ENCODE measurements at places on chromosomes 5 and 9. TPM values are rescaled to one million over a fixed set of nuclear protein-coding genes. Genes with fewer than 3 reads are reported as not detected.

DNA sequence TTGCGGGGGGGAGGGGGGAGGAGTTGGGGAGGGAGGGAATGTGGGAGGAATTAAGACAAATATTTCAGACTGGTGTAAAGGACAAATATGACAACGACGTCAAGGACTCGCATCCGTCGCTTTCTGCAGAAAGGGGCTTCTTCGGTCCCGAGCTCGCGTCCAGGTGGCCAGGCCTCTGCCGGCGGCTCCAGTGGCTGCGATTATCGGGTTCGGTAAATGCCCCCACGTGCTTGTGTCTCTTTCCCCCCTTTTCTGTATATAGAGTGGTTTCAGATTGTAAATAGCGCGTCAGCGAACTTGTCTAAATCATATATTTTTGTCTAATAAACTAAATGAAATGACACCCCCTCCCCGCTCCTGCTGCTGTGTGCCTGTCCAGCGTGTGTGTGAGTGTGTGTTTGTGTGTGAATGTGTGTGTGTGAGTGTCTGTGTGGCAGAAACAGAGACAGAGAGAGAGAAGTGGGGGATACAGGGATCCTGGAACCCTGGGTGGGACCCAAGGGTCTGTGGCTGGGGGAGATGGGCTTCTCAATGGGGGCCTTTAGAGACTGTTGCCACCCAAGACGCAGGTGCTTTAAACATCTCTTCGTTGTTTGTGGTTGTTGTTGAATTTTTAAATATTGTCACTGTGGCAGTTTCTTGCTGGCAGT lies 5.6 kb downstream of the IRX1 start:
- no peaks in the 10 kb centered on the region for H3K4me1 ChIP-seq
- no peaks in the 10 kb centered on the region for H3K36me3 ChIP-seq

GRCh38 chr5:29720954-29721353 lies 1472.5 kb upstream of the CDH6 start:
- no peaks in the 10 kb centered on the region for H3K4me1 ChIP-seq
- H3K4me3 ChIP-seq, result no peak overlapping the region
- no peaks in the 10 kb centered on the region for H3K36me3 ChIP-seq
- no peaks in the 10 kb centered on the region for H3K27me3 ChIP-seq

DNA sequence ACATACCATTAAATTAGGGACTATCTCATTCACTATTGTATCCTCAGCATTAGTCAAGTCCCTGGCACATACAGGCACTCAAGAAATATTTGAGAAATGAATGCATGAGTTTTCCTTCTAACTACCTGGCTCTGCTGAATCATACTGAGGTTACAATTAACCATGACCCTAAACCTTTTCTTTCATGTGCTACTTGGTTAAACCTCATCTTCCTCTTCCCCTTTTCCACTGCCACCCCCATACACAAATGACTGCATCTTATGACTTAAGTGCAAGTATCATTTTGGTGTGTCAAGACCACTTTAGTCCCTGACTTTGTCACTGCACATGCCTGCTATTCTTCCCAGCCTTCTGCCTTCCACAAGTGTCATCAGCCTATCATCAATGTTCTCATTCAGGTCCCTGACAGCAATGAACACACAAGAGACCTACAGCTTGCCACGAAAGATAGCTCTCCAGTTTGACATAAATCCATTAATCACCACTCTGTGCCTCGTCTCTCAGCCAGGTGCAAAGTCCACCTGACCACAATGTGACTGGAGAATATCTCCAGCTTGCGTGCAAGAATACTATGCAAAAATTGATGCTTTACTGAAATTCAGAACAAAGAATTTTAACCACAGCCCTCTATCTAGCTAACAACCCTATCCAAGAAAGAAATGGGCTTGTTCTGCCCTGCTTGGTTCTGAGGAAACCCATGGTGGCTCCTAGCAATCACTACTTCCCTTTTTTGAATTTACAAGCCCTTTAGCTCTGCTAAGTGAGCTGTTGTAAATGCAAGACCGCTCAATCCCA lies 74.5 kb downstream of the MAPKAP1 start:
- H3K27me3 ChIP-seq, result no peaks in the 10 kb centered on the region
- DNase-seq, result no peak
- no peak overlapping the region for H3K4me3 ChIP-seq
- H3K4me1 ChIP-seq, result peaks cover 7% of the 10 kb centered on the region

- no peaks in the 10 kb centered on the region for H3K36me3 ChIP-seq
- H3K4me3 ChIP-seq, result no peak overlapping the region
- no peaks in the 10 kb centered on the region for H3K4me1 ChIP-seq
- H3K27ac ChIP-seq, result no peak overlapping the region
Observed at GRCh38 chr9:126592461-126592860, 21.3 kb upstream of the LMX1B start.

DNA sequence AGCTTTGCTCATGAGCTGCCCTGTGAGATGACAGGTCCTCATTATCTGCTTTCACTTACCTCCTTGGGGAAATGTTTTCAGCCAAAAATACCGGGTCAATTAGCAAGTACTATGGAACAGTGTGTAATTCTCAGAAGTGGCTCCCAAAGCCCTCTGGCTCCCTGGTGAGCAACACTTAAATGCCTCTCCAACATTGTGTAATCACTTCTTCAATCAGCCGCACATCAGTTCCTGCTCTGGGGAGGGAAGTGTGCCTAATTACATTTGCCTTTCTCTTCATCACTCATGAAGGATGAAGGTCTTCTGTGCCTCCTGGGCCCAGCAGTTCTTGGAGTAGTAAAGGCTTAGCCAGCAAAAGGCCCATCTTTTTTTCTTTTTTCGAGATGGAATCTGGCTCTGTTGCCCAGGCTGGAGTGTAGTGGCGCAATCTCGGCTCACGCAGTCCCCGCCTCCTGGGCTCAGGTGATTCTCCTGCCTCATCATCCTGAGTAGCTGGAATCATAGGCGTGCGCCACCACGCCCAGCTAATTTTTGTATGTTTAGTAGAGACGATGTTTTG lies 23.1 kb downstream of the NIM1K start:
- no peaks in the 10 kb centered on the region for H3K36me3 ChIP-seq
- H3K4me3 ChIP-seq, result no peak overlapping the region
- H3K27ac ChIP-seq, result no peak overlapping the region

DNA sequence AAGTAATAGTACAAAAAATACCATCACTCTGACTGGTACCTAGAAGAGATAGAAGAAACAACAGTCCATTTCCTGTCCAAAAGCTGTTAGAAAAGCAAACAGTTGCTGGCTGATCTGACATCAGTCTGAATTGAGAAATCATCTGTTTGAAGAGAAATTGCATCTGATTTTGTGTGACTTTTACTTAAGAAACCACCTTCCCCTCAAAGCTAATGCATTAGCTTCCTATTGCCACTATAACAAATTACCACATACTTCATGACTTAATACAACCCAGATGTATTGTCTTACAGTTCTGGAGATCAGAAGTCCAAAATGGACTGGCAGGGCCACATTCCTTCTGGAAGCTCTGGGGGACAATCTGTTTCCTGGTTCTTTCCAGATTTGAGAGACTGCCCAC lies 385.9 kb upstream of the TLE4 start:
- no peak overlapping the region for H3K4me3 ChIP-seq
- no peak for DNase-seq
- no peaks in the 10 kb centered on the region for H3K36me3 ChIP-seq
- no peaks in the 10 kb centered on the region for H3K4me1 ChIP-seq

DNA sequence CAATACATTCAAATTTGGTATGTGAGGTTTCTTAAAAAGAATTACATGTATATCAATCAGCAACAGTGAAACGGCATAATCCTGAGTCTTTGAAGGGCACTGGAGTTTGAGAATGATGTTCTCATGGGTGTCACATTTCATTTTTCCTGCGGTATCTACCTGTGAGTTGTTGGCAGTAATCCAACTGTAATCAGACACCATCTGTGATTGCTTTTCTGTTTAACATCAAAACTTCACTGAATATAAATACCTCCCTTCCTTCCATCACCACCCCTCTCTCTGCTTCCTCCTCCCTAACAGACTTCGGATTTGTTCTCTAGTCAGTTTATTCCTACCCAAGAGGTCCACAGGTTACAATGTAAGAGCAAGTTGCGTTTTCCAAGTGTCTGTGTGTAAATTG lies 275.2 kb upstream of the PCSK5 start:
- H3K36me3 ChIP-seq, result no peaks in the 10 kb centered on the region
- H3K27ac ChIP-seq, result no peak overlapping the region
- H3K27me3 ChIP-seq, result no peaks in the 10 kb centered on the region
- DNase-seq, result no peak
- no peak overlapping the region for H3K4me3 ChIP-seq

GRCh38 chr5:159511570-159511969 lies 181.3 kb upstream of the IL12B start:
- H3K4me3 ChIP-seq, result no peak overlapping the region
- no peaks in the 10 kb centered on the region for H3K36me3 ChIP-seq
- H3K4me1 ChIP-seq, result peaks cover 5% of the 10 kb centered on the region

PDZD2 gene
- total RNA-seq, result 1.3 TPM

SEC24A gene
- 21.5 TPM for total RNA-seq

GRXCR2 gene
- not detected for total RNA-seq

CDKN2A gene
- 16.5 TPM for total RNA-seq

ITK gene
- total RNA-seq, result 550 TPM

ASPN gene
- not detected for total RNA-seq

RLN2 gene
- total RNA-seq, result 1.3 TPM

BAAT gene
- total RNA-seq, result 0.15 TPM

FAM153A gene
- total RNA-seq, result 31.8 TPM

Data from CD4-positive, CD25-positive, alpha-beta regulatory T cell (primary cell).